ENCODE measurements at places on chromosomes 2 and 18.

DNA sequence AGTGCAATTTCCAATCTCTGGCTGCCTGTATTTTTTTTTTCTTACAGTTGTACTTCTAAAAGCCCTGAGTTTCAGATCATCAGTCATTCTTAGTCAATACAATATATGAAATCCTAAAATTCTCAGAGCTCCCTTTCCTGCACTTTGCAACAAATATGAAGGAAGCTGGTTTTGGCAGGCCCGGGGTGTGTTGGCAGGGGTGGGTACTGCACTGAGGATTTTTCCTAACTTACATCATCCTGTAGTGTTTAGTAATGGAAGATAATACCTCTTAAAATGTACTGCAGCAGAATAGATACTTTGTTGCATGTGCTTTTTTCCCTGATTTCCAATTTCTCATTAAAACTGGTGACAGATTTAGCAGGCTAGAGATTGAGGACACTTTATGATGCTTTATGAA is 374.6 kb downstream of the PTH2R start:
- no peaks in the 10 kb centered on the region for H3K36me3 ChIP-seq
- no peak for DNase-seq
- no peak overlapping the region for H3K27ac ChIP-seq
- H3K4me3 ChIP-seq, result no peak overlapping the region
- no peaks in the 10 kb centered on the region for H3K4me1 ChIP-seq
- no peaks in the 10 kb centered on the region for H3K27me3 ChIP-seq

GRCh38 chr2:232951891-232952290 is 61.2 kb downstream of the NGEF start:
- H3K36me3 ChIP-seq, result no peaks in the 10 kb centered on the region
- no peaks in the 10 kb centered on the region for H3K4me1 ChIP-seq
- no peak overlapping the region for H3K27ac ChIP-seq

GRCh38 chr2:5766561-5766960 is 74.4 kb downstream of the SOX11 start:
- no peaks in the 10 kb centered on the region for H3K27me3 ChIP-seq
- H3K4me1 ChIP-seq, result no peaks in the 10 kb centered on the region
- no peak overlapping the region for H3K27ac ChIP-seq
- H3K36me3 ChIP-seq, result no peaks in the 10 kb centered on the region
- H3K4me3 ChIP-seq, result no peak overlapping the region

- no peak overlapping the region for H3K4me3 ChIP-seq
- no peaks in the 10 kb centered on the region for H3K27me3 ChIP-seq
- H3K4me1 ChIP-seq, result no peaks in the 10 kb centered on the region
- peaks cover 59% of the 10 kb centered on the region for H3K36me3 ChIP-seq
- DNase-seq, result no peak
Measured at GRCh38 chr2:671072-671471, 6.1 kb downstream of the TMEM18 start.

DNA sequence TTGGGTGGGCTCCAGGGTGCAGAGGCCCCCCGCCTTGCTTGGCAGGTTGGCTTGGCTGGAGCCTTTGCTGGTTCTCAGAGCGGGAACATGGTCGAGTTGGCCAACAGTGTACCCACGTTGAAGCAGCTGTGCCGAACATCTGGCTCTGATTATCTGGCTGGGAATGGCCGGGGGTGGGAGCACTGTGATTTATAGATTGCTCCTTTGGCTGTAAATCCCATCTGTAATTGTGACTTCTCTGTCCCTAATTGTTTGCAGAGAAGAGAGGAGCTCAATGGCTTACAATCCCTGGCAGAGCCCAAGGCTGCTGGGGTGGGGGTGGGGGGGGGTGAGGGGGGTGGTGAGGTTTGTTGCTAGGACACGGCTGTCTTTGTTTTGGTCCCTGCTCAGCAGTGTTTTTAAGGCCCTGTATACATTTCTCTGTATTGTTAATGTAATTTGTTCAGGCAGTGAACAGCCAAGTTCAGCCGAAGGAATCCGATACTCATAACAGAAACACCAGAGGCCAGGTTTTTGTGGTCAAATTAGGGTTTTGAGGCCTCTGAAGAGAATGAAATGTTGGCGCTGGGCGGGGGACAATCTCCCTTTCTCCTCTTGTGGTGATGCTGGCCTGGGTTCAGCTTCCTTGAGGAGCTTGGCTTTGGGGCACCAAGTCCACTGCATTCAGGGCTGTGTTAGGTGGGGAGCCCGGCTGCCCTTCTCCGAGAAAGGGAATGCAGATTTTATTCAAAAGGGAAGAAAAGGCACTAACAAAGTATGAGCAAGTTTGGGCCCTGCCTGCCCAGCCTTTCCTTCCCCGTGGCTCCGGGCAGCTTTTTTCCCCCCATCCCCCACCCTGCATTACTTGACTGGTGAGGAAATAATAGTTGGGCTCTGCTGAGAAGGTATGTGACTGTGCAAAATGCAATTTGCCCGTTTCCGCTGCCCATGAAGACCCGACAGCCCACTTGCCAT is 82.5 kb downstream of the TCF7L1 start:
- no peaks in the 10 kb centered on the region for H3K4me1 ChIP-seq
- no peaks in the 10 kb centered on the region for H3K36me3 ChIP-seq

GRCh38 chr18:58953627-58954026 is 89.0 kb downstream of the ZNF532 start:
- no peaks in the 10 kb centered on the region for H3K27me3 ChIP-seq
- DNase-seq, result no peak
- H3K4me3 ChIP-seq, result no peak overlapping the region

- no peaks in the 10 kb centered on the region for H3K4me1 ChIP-seq
- DNase-seq, result no peak
- no peaks in the 10 kb centered on the region for H3K27me3 ChIP-seq
- H3K4me3 ChIP-seq, result no peak overlapping the region
Measured at GRCh38 chr2:74924463-74925265, 33.8 kb upstream of the POLE4 start.

DNA sequence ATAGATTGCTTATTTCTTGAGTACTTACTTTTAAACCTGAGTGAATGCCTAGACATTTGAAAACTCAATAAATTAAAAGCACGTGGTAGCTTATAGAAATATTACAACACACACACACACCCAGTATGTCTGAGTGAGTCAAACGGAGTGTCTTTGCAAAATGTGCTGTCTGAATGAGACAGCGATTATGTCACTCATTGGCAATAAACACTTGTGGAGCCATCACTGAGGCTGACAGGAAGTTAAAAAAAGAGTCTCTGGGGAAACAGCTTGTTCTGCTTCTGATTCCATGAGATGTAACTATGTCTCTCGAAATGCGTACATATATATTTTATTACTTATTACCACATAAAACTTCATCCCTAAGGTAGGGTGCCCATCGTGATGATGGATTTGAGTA is 22.3 kb upstream of the VPS4B start:
- no peaks in the 10 kb centered on the region for H3K4me1 ChIP-seq
- DNase-seq, result no peak
- no peak overlapping the region for H3K27ac ChIP-seq
- H3K4me3 ChIP-seq, result no peak overlapping the region
- H3K27me3 ChIP-seq, result no peaks in the 10 kb centered on the region

- no peak overlapping the region for H3K27ac ChIP-seq
- no peak for DNase-seq
- no peaks in the 10 kb centered on the region for H3K36me3 ChIP-seq
- peaks cover 4% of the 10 kb centered on the region for H3K4me1 ChIP-seq
Measured at GRCh38 chr2:161430386-161430785, 14.3 kb downstream of the TBR1 start.

- DNase-seq, result no peak
- no peaks in the 10 kb centered on the region for H3K36me3 ChIP-seq
- H3K4me3 ChIP-seq, result no peak overlapping the region
- H3K27ac ChIP-seq, result no peak overlapping the region
- no peaks in the 10 kb centered on the region for H3K27me3 ChIP-seq
Measured at GRCh38 chr2:26018184-26019055, 15.5 kb upstream of the RAB10 start.

DNA sequence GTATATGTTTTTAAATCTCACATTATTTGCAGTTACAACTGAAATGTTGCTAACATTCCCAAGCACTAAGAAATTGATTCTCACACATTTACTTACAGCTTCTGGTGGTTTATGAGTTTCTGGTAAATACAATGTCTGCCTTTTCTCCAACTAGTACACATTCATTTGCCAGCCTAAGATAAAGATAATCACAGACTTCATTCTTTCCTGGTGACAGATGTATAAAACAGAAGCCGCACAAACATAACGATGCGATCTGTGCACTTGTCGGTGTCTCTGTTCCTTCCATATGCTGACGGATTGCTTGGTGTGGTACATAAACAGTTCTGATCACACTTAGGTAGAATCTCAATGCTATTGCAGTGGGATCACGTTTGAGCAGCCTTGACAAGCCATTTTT is 100.4 kb upstream of the DDX18 start:
- H3K36me3 ChIP-seq, result no peaks in the 10 kb centered on the region
- no peak overlapping the region for H3K27ac ChIP-seq
- H3K27me3 ChIP-seq, result no peaks in the 10 kb centered on the region
- no peak overlapping the region for H3K4me3 ChIP-seq

DNA sequence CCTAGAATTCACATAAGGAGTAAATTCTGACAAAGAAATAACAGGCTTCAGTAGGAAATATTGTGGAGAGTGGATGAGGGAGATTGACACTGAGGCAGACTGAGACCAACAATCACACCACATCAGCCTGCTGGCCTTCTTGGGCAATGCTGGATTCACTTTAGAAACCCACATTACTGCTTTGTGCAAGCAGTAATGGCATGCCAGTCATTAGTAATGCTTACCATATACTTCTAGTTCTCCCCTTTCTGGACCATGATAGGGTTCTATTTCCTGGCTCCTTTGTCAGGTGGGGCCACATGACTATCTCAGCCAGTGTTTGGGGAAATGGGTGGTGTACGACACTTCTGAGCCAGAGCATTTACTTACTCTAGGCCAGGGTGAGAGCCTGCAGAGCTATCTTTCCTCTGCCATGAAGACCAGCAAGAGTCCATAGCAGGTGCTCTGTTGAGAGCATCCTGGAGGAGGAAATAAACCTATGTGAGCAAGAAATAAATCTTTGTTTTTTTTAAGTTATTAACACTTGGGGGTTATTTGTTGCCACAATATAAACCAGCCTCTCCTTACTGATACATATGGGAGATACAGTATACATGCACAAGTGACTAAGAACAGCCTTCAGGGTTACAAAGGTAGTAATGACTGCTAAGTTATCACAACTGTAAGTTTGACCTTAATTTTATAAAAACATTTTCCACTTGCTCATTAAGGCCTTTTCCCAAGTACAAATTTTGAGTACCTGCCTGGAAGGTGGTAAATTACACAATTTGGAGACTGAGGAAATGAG is 89.3 kb upstream of the TANK start:
- H3K4me1 ChIP-seq, result no peaks in the 10 kb centered on the region
- H3K36me3 ChIP-seq, result no peaks in the 10 kb centered on the region
- H3K27me3 ChIP-seq, result no peaks in the 10 kb centered on the region
- DNase-seq, result no peak

GRCh38 chr2:217880891-217881290 is 121.9 kb downstream of the TNS1 start:
- no peaks in the 10 kb centered on the region for H3K36me3 ChIP-seq
- no peaks in the 10 kb centered on the region for H3K4me1 ChIP-seq
- H3K27me3 ChIP-seq, result no peaks in the 10 kb centered on the region

- no peaks in the 10 kb centered on the region for H3K27me3 ChIP-seq
- no peak overlapping the region for H3K27ac ChIP-seq
Measured at GRCh38 chr2:97911206-97911921, 84.4 kb downstream of the TMEM131 start.

DNA sequence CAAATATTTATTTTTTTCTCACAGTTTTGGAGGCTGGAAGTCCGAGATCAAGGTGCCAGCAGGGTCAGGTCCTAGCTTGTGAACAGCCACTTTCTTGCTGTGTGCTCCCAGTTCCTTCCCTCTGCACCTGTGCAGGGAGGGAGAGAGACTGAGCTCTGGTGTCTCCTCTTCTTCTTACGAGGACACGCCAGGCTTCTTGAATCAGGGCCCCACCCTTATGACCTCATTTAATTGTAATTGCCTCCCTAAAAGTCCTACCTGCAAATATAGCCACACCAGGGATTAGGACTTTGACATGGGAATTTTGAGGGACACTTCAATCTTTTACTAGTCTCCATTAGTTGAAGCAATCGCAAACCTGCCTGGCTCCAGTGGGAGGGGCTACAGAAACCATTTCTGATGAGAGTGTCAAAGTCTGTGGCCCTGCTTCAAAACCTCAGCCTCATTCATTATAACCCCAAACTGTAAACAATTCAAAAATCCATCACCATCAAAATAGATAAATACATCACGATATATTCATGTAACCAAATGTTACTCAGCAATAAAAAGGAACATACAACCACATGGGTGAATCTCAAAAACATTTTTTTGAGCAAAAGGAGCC is 18.2 kb upstream of the SEH1L start:
- no peak overlapping the region for H3K27ac ChIP-seq
- H3K4me3 ChIP-seq, result no peak overlapping the region
- DNase-seq, result no peak
- no peaks in the 10 kb centered on the region for H3K4me1 ChIP-seq
- H3K36me3 ChIP-seq, result no peaks in the 10 kb centered on the region

DNA sequence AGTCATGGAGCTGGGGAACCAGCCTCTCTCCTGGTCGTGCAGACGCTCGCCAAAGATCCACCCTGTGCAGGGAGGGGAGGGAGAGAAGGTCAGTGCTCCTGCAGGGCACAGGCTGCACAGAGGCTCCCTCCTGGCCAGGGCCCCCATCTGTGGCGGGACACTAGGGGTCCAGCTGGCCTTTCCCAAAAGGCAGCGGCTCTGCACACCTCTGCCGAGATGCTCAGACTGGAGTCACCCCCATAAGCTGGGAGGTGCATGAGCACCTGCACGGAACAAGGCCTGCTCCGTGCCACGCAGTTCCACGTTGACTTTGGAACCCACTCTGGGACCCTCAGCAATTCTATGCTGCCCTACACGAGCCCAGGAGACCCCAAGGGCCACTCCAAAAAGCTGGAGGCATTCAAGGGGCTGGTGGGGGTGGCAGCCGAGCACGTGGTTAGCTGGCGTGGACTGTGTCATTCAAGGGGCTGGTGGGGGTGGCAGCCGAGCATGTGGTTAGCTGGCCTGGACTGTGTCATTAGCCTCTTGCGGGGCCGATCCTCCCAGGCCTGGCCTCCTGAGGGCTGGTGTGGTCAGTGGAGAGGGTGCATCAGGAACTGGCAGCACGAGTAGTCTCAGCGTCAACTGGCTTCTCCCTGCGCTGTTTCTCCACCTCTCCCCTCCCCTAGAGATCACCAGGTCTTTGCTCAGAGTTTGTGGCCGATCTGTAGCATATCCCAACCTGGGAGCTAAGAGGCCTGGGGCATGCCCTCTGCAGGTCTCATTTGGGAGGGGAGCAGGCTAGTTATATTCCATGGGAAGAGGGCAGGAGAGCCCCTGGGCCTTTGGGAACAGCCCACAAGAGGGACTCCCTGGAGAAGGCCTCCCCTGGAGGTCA is 9.8 kb downstream of the SNORC start:
- peaks cover 5% of the 10 kb centered on the region for H3K4me1 ChIP-seq
- DNase-seq, result no peak
- no peak overlapping the region for H3K4me3 ChIP-seq

Data from effector memory CD4-positive, alpha-beta T cell (primary cell).